ENCODE measurements at places on chromosomes 3 and 15.

DNA sequence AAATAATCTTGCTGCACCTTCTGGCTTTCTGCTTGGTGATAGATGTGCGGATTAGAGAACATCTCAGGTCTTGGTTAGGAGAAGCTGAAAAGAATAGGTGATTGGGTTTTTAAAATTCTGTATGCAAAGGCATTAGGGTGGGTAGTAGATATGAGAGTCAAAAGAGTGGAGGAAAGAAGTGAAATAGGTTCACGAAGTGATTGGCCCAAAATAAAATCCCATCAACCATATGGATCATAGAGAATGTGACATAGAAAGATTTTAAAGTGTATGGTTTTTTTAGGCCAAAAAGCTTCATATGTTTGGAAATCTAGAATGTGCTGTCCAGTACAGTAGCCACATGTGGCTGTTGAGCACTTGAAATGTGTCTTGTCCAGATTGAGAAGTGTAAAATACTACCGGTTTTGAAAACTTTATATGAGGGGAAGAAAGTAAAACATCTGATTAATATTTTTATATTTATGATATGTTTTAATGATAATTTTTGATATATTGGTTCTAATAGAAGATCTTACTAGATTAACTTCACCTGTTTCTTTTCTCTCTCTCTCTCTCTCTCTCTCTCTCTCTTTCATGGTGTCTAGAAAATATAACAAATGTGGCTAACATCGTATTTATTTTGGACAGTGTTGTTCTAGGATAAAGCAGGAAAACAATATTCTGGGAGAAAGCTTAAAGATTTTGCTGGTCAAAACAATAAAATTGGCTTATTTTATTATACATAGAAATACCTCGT is 2.9 kb downstream of the MBNL1 start:
- DNase-seq, result no peak

- DNase-seq, result no peak
Measured at GRCh38 chr3:133831966-133832801, 26.6 kb downstream of the SRPRB start.

DNA sequence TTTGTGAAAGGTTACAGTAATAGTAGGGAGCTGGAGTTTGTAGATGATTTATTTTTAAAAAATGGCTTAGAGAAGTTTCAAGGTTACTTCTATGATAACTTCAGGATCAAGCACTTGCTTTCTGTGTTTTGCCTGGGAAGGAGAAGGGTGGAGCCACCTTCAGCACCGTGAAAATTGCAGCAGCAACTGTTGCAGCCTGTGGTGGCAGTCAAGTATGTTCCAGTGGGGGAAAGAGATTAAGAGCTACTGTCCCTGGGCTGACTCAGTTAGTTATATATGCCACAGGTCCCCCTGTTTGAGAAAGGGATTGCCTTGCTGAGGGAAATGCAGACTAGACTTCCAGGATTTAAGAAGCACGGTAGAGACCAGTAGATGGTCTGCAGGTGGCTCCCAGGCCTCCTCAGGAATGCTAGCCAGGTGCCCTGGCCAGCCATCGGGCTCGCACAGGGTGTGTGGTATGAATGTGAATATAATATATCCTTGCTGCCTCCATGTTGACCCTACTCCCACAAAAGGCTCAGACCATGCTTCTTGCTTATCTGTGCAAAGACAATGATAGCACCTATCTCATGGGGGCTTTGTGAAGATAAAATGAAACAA is 389.5 kb downstream of the CACNA2D3 start:
- DNase-seq, result no peak

GRCh38 chr3:99928771-99929744 is 111.4 kb downstream of the CMSS1 start:
- no peak for DNase-seq

DNA sequence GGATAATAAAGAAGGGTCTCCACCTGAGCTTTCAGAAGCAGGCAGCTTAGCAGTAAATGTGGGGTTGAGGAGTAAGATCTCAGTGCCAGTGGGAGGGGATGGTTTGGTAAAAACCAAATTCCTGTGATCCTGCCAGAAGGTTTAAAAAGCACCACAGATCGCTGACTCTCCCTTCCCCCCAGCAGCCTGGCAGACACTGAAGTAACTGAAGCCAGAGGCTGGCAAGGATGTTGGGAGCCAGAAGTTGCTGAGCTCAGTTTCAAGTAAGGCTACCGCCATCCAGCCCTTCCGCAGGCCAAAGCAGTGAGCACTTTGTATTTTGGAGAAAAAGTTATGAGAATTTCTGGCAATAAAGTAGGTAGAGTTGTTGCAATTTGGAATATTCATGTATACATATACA is 246.4 kb downstream of the ZNF621 start:
- no peak for DNase-seq

GRCh38 chr3:134933997-134934396 is 138.9 kb downstream of the EPHB1 start:
- DNase-seq, result no peak

- no peak for DNase-seq
Measured at GRCh38 chr3:155741101-155741500, 3.8 kb downstream of the PLCH1 start.

- no peak for DNase-seq
Measured at GRCh38 chr3:175885231-175885766, 1026.2 kb downstream of the NAALADL2 start.

DNA sequence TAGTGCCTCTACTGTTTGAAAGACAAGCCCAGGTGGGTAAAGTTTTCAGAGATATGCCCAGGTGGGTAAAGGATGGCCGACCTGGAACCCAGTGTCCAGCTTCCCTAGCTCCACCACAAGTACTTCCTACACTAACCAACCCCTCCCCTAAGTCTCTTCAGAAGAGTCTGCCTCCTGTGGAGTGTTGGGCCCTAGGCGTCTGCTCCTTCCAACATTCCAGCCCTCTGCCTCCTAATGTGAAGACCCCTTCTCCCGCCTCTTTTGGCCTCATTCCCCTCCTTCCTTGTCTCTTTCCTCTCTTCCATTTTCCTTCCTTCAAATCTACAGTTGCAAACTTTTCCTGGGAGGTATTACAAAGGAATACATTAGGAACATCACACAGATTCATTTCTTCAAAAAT is 38.6 kb downstream of the CNTN3 start:
- no peak for DNase-seq

DNA sequence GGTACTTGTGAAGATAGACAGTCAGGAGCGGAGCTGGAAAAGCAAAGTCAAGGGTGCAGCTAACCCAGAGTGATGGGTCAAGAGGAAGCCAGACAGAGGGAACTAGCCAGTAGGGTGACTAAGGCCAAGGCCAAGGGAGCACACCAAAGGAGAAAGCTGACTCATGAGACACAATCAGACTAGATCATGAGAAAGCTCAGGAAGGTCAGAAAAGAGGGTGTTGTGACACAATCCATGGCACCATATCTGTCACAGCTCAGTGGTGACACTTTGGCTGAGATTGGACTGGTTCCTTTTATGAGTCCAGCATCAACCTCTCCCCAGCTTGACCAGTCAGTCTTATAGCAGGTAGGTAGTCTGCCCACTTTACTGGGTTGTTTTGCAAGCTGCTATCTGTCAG is 22.2 kb downstream of the P2RY1 start:
- no peak for DNase-seq

- DNase-seq, result no peak
Measured at GRCh38 chr15:39939487-39940452, 5.9 kb downstream of the EIF2AK4 start.

GRCh38 chr3:157501863-157502262 is 1.4 kb downstream of the VEPH1 start:
- DNase-seq, result no peak

- no peak for DNase-seq
Measured at GRCh38 chr3:14787630-14788029, 31.1 kb upstream of the FGD5 start.

- no peak for DNase-seq
Measured at GRCh38 chr3:41502023-41502422, 302.7 kb downstream of the CTNNB1 start.

DNA sequence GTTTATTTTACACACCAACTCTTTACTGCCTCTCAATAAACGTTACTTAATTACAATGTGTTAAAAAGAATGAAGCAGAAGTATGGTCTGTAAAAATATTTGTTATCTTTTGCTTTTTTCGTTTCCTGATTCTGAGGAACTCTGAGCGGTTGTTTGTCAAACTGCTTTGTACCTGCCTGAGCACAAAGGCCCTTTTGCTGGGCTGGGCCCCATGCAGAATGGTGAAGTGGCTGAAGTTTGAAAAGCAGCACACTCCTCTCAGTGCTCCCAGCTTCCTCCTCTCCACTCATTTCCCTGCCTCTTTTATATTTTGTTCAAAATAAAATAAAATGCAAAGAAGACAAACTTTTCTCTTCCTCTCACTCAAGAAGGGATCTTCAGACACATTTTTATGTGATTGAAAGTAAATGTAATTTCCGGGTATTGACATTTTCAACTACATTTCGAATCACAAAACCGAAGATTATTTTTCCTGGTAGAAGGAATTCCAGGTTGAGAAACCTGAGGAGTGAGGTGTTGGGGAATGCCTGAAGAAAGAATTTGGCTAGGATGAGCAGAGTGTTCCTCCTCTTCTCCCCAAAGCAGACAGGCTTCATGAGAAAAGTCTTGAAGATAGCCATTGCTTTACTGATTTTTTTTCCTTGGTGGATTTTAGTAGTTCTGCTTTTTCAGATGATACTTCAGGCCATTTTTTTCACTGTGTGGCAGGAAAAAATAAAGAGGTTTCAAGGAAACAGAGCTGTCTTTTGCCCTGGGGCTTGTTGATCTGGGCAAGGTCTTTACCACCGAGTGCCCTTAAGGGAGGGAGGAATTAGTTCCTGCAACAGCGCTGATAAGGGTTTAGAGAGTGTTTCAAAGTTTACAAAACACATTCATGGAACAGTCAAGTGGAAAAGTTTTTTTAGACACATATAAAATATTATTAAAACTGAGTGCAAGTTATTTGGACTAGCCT is 229.8 kb downstream of the NFKBIZ start:
- no peak for DNase-seq

DNA sequence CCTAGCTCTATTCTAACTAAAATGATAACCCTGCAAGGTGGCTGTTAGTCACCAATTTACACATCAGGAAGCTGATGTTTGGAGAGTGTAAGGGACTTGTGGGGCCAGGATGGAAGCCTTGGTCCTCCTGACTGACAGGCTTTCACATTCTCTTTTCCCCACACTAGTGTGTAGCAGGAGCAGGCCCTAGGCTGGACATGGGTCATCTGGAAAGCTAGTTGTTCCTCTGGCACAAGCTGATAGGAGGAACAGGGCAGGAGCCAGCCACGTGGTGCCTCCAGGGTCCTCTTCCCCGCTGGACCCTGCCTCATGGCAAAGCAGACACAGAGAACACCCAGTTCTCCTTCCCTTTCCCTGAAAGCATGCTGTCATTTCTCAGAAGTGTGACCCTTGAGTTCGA is 18.1 kb upstream of the RBSN start:
- no peak for DNase-seq

DNA sequence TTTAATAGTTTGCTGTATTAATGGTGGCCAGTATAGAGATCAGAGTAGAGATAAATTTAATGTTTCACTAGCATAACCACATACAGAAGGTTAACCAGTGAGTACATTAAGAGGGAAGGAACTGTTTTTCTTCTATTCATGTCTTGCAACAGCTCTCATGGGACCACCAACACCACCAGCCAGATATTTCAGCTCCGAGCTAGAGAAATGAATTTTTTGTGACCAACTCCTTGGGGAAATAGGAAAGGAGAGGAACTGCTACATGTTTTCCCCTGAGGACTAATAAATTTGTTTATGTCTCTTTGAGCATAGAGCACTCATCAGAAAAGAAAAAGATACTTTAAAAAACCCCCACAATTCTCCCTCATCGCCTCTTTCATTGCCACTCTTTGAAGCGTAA is 247.5 kb downstream of the MBNL1 start:
- no peak for DNase-seq

GRCh38 chr3:190692256-190692655 is 170.2 kb downstream of the GMNC start:
- DNase-seq, result no peak

DNA sequence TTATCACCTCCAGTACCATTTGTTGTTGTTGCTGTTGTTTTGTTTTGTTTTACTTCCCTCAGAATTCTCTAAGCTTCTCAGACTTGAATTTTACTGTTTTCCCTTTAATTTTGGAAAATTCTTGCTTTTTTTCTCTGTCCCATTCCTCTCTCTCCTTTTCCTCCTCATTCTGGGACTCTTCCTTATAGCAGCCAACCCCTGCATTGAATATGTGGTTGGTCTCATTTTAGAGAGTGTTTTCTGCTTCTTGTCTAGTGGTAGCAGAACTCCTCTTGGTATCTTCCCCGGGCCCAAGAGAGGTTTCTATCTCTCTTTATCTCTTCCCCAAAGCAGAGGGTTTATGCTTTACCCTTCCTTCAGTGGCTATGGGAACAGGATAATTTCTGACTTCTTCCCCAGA is 113.6 kb downstream of the SPATA16 start:
- DNase-seq, result no peak

- DNase-seq, result no peak
Measured at GRCh38 chr3:173465112-173465511, 67.6 kb downstream of the NLGN1 start.

DNA sequence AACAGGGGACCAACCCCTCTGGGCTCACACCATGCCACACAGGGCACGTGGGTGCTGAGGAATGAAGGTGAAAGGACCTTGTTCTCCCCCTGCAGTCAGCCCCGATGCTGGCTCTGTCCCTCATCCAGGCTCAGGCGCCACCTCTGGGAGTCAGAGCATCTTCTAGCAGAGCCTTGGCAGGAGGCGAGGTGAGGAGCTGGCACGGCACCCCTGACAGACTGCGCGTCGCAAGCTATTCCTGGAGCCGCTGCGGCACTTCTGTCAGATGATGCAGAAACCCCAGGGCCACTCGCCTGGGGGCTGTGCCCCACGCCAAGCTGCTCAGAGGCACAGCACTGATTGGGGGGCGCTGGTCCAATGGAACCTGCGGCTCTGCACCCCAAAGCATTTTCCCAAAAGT is 62.0 kb downstream of the MGLL start:
- no peak for DNase-seq

DNA sequence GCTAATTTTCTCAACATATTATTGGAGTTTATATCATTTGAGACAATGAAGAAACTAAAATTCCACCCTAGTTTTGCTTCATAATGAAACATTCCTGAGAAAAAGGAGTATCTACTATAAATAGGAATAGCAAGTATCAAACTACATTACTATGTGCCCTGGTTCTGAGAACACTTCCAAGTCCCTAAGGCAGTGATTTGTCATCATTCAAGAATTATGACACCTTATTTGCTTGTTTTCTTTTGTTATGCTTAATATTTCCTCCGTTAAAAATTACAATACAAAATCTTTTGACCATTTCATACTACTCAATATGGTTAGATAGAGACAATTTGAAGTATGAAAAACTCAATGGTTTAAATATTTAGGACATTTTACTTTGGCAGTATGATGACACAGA is 707.8 kb upstream of the GOLIM4 start:
- DNase-seq, result no peak

GRCh38 chr3:38543586-38543985 is 47.4 kb downstream of the EXOG start:
- no peak for DNase-seq

GRCh38 chr15:78509726-78510312 is 2.4 kb downstream of the HYKK start:
- no peak for DNase-seq

DNA sequence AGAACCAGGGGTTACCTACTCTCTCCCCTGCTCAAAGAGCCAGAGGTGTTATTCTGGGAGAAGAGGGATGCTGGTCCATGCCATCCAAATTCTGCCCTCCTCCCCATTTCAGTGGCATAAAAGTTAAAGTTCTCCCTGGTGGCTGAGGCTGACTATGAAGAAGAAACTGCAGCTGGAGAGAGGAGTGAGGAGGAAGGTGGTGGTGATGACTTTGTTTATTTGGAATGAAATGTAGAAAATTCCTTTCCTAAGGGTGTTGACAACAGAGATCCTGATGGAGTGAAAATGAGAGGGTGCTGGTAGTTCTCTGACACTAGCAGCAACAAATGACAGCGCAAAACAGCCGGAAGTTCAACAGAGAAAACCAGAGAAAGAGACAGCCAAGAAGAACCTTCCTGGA is 100.4 kb downstream of the PCCB start:
- DNase-seq, result no peak

Data from stimulated activated CD4-positive, alpha-beta T cell treated with anti-CD3 and anti-CD28 coated beads, Interleukin-1b, Interleukin-23, amount 100 ng/mL, for 1 hour (primary cell).